Spinal cord (tissue), 10 donors: ENCODE measurements at places on chromosomes 11 and 22.

- no peak for DNase-seq
Observed at GRCh38 chr11:15236559-15236958, 121.8 kb downstream of the INSC start.

DNA sequence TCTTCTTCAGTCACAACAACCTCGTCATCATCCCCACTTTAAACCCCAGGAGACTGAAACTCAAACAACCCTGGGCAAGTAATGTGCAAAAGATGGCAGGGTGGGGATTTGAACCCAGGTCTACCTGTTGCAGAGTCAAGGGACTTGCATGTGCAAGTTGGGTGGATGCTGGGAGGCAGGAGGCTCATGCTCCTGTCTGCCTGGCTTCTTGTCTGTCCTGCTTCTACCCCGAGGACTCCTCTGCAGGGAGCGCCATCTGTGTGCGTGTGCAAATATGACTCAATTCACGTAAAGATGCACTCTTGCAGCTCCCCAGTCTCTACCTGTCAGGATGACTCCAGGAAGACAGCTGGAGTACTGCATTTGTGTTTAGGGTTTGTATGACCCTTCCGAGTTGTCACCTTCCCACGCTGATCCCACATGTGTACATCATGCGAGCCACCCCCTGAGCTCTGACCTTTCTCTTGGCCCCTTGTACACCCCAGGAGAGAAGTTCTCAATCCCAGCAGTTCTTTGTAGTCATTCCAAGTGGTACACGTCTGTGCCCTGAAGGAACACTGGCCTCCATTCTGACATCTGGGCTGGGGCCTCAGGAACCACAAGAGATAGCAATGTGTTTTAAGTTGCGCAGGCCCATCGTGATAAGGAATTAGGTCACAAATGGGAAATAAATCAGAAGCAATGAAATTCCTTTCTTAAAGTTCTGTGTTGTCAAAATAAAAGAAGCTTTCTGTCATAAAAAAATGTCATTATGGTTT lies 95.7 kb downstream of the CWC15 start:
- DNase-seq = no peak

DNA sequence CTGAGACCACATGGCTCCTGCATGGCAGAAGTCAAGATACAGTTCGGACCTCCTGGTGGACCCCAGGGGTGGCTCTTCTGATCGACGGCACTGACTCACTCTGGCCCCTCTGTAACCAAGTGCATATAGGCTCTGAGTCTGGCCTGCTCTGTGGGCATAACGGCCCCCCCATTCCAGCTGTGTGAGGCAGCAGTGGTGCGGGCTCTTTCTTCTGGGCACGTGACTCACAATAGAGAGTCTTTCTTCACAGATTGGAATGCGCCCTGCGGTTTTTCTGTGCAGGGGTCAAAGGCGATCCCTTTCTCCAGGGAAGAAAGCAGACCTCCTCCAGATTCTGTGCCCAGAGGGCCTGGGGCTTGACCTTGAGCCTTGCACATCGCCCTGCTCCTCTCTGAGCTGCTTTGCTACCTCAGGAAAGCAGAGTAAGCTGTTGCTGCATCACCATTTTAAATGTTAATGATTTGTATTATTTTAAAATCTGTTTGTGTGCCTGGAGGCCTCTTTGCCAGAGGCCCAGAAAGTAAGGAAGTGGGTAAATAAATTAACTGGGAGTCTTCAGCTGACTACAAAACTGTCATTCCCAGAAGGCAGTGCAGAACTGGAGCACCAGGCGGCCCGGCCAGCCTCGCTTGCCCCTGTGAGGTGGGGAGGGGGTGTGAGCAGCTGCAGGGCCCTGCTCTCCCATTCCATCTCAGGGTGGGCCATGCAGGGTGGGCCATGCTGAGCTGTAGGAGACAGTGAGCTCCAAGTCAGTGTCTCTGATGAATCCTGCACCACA lies 199.0 kb downstream of the GRIK4 start:
- no peak for DNase-seq

- peak; percentile 100 for DNase-seq
Observed at GRCh38 chr11:31509429-31510345, at the start of the genes ELP4 and IMMP1L. ELP4 (plus strand) TSS chr11:31509767; CDS start chr11:31509785, 18 bp downstream. IMMP1L (minus strand) TSS chr11:31509622; CDS start chr11:31463276, 46,346 bp downstream.

- no peak for DNase-seq
Observed at GRCh38 chr11:85725510-85726258, 39.7 kb upstream of the CCDC89 start.

DNA sequence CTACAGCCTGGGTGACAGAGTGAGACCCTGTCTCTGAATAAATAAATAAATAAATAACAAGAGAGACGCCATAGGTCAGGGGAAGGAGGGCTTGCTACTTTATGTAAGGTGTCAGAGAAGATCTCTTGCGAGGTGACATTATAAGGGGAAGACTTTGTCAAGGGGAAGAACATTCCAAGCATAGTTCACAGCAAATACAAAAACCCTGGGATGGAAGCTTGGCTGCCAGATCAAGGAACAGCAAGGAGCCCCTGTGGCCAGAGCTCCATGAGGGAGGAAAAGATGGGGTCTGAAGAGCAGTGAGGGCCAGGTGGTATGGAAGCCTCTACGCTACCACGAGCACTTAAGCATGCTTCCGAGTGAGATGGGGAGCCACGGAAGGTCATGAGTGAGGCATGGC lies 62.3 kb downstream of the AHNAK start:
- DNase-seq = no peak

- no peak for DNase-seq
Observed at GRCh38 chr11:43376594-43376993, 17.9 kb downstream of the TTC17 start.

DNA sequence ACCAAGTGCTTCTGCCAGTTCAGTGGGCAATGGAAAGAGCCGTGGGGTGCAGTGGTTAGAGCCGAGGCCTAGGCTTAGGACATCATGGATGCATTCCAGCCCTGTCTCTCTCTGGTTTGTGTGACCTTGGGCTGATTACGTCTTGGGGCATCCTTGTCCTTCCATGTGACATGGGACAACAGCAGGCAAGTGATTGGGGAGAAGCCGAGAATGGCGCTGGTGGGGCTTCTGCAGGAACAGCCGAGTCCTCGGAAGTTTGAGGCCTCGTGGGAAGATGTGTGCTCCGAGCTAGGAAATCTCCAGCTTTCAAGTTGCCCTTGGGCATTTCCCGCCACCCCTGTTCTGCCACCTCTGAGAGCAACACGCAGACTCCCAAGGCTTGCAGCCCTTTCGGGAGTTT lies 16.6 kb downstream of the TSPAN18 start:
- no peak for DNase-seq

DNA sequence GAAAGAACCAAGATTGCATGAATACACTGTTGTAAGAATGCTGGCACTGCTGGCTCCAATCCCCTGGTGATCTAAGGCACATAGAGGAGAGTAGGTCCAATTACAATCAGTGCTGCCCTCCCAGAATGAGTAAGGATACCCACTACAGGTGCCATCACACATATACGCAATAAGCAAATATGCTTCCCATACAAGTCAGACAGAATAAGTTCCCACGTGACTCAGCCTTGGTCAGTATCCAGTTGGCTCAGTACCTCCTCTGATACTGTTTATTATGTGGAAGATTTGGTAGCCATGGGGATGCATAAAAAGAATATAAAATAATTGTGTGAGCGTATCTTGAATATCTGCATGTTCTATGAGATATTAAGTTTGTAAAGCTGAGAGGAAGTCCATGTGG lies 8.9 kb upstream of the OR2D3 start:
- DNase-seq = no peak

GRCh38 chr11:79045800-79046304 lies 395.0 kb downstream of the TENM4 start:
- peak; percentile 59 for DNase-seq

GRCh38 chr11:1199751-1200610 lies 22.9 kb upstream of the MUC5B start:
- no peak for DNase-seq

- no peak for DNase-seq
Observed at GRCh38 chr11:48161951-48162884, 54.4 kb upstream of the OR4B1 start.

DNA sequence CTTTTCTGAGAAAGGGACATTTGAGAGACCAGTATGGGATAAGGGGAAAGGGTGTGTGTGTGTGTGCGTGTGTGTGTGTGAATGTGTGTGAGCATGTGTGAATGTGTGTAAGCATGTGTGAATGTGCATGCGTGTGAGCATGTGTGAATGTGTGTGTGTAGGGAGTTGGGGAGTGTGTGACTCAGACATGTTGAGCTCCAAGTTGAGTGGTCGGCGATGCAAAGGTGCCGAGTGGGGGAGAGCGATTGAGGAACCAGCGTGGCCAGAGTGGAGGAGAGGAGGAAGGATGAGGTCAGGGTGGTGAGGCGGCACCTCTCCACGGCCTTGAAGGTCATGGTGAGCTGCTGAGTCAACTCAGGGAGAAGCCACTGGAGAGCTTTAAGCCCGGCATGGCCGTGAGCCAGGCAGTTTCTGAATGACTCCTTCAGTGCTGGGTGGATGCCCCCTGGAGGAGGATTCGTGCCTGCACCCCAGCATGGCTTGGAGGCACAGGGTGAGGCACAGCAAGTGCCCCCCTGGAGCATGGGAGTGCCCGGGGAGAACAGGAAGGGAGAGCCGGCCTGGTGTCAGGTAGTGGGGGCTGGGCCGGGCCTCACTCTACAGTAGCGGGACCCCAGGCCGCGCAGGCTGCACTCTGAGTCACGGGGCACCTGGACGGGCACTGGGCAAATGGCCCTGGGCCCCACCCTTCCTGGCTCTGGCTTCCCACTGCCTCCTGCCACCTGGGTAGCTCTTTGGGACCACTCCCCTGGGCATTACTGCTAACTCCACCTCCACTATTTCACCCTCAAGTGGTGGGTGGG lies 8.2 kb upstream of the CCDC88B start:
- no peak for DNase-seq

- DNase-seq = no peak
Observed at GRCh38 chr11:72548463-72548862, 114.1 kb upstream of the CLPB start.

- no peak for DNase-seq
Observed at GRCh38 chr22:25086902-25087282, 112.8 kb upstream of the CRYBB3 start.

GRCh38 chr11:128290106-128290840 lies 297.1 kb downstream of the ETS1 start:
- DNase-seq = peak; percentile 51

GRCh38 chr11:61712314-61712713 lies 32.1 kb downstream of the DAGLA start:
- no peak for DNase-seq

GRCh38 chr11:47631473-47631872 lies 10.9 kb downstream of the MTCH2 start:
- DNase-seq = no peak

DNA sequence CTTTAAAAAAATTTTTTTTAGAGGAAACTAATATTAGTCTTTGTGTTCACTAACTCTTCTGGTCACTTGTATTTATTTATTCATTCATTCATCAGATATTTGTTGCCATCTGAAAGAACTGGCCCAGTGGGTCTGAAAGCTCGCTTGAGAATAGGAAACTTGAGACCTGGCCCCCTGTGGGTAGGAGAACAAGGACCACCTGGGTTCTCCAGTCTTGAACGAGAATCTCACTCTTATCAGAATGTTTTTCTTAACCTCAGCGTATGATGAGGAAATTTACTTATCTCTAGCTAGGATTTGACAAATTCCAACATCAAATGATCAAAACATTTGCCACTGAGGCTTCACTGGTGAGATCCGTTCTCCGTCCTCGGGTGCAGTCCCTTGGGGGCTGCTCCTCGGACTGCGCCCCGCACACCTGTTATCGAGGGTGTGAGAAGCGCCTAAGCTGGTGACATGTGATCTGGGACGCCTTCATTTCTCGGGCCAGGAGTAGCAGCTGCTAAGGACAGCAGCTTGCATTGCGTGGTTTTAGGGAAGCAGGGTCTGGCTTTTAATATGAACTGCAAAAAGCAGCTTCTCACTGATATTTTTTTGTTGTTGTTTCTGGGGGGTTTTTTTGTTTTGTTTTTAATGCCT lies 6.3 kb downstream of the C22orf31 start:
- DNase-seq = no peak

DNA sequence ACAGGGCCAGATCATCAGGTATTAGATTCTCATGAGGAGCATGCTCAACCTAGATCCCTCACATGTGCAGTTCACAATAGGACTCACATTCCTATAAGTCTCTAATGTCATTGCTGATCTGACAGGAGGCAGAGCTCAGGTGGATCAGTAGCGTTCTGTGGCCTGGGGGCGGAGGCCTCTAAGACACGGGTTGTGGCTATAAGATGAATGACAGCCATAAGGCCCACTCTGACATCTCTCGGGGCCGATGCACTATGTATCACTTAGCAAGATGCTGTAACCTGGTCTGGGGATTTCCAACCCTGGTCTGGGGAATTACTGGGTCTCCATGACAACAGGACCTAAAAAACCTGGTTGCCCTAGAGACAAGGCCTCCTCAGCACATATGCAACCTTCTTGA lies 932.7 kb downstream of the TBC1D22A start:
- no peak for DNase-seq

- DNase-seq = no peak
Observed at GRCh38 chr11:97742717-97743116, 1278.0 kb upstream of the CNTN5 start.

- DNase-seq = no peak
Observed at GRCh38 chr11:72069787-72070251, 10.5 kb downstream of the NUMA1 start.

DNA sequence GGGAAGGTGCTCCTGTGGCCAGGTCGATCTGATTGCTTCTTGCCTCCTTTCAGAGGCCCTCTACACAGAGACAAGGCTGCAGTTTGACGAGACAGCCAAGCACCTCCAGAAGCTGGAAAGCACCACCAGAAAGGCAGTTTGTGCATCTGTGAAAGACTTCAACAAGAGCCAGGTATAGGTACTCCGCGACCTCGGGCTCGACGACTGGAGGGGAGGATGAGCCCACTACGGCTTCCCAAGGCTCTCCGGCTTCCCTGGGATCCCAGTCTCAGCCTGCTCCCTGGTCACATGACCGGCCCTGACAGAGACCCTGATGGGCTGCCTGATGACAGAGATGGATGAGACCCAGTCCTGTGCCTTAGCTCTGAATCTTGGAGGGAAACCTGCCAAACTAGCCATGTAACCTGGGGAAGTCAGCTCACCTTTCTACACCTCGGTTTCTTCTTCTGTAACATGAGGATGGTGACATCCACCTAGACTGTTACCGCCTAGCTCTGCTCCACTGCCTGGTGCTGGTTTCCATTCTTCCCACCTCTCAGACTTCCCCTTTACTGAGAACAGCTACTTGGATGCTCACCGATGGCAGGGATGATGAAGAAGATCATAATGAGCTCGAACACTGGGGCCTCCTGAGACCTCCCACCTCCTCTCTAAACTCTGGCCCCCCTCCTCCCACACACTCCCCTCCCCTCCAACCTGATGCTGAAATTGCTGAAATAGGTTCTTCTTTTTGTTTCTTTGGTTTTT lies 8.9 kb downstream of the RIBC2 start:
- DNase-seq = no peak

- no peak for DNase-seq
Observed at GRCh38 chr11:120688163-120688562, 176.6 kb downstream of the GRIK4 start.
